Stimulated activated naive CD4-positive, alpha-beta T cell treated with Interleukin-2 at 50 U/mL for 16 hours (primary cell): ENCODE measurements at places on chromosomes 2 and 18.

- no peak for DNase-seq
Observed at GRCh38 chr18:38397094-38397493, 831.5 kb upstream of the CELF4 start.

- no peak for DNase-seq
Observed at GRCh38 chr2:69525261-69525660, 88.0 kb upstream of the NFU1 start.

- no peak for DNase-seq
Observed at GRCh38 chr2:153455403-153455802, 23.2 kb downstream of the RPRM start.

DNA sequence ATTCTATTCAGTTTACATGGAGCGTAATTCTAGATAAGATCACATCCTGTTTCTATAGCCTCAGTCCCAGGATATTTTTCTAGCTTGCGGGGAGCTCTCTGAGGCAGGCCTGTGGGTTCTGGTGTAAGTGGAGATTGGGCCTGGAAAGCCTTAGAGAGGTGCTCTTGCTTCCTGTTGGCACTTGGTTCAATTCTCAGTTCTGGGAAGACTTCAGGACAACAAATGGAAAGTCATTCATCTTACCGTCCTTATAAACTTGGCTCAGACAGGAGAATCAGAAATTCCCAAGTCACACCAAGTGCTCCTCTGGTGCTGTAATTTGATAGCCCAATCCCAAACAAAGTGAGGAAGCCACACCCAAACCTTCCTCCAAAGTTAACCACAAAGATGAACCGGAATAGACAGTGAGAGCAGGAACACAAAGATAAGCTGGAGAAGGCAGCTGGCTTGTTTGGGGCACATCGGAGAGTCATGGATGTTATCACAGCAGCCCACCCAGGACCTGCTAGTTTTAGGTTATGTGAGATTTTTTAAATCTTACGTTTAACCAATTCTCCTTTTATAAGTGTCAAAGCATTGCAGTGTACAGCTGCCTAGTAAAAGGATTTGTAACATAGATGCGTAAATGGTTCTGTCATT, 144.3 kb upstream of the MAP3K20 start:
- no peak for DNase-seq

GRCh38 chr18:31546476-31546875, 45.2 kb upstream of the TTR start:
- DNase-seq = no peak

GRCh38 chr2:33110461-33110860, 163.7 kb downstream of the LTBP1 start:
- no peak for DNase-seq

DNA sequence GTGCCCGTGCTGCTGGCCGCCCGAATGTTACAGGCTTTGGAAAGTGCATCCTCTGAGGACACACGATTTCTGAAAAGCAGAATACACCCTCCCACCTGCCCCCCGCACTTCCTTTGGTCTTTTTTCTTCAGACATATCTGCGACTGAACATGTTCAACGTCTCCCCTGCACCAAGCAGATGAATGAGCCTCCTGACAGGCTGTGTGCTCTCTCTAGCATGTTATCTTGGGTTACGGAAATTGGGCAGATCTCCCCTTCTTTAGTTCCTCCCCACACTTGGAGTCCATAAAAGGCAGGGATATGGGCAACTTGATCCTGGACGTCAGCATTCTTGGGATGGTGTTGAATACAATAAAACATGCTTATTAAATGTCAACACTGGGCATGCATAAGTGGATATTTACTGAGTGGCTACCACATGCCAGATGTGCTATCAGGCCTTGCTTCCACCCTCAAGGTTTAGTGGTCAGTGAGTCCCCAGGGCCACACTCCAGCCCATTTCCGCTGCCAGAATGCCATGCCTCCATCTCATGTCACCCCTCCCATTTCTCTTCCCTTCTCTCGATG, 130.4 kb downstream of the TRIM43 start:
- no peak for DNase-seq

DNA sequence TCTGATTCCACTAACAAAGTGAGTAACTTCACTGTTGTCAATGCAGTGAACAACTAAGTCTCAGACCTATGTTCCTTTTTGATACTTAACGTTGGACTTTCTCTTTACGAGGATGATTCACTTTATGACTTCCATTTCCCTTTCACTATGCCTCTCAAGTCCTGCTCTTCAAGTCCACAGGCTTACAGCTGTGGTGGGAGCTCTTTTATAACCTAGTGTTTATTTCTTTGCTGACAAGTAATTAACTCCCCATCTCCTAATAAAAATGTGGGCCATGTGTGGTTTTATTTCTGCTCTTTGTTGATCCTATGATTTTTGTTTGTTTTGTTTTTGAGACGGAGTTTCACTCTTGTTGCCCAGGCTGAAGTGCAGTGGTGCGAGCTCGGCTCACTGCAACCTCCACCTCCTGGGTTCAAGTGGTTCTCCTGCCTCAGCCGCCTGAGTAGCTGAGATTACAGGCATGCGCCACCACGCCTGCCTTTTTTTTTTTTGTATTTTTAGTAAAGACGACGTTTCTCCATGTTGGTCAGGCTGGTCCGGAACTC, 142.1 kb downstream of the USP34 start:
- no peak for DNase-seq

GRCh38 chr18:36963464-36963863, 134.5 kb downstream of the KIAA1328 start:
- DNase-seq = no peak

GRCh38 chr2:41966431-41966893, 81.4 kb upstream of the PKDCC start:
- DNase-seq = no peak

GRCh38 chr2:169351725-169352124, 10.6 kb downstream of the LRP2 start:
- DNase-seq = no peak

- DNase-seq = no peak
Observed at GRCh38 chr2:239261356-239261755, 139.5 kb downstream of the HDAC4 start.

DNA sequence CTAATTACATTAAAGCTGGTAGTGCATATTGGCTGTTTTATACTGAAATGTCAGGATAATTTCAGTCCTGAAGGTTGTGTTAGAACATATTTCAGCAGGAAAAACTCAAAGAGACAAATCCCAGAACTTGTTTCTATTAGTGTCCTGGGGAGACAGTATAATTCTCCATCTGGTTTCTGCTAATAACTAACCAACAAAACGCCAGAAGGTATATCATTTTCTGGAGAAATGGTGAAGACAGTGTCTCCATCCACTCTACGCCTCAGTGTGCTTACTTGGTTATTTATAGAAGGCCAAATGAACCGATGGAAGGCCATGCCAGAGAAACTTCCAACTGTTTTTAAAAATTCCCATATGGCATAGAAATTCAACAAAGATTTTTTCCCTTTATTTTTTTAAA, 41.6 kb downstream of the GCA start:
- DNase-seq = no peak

DNA sequence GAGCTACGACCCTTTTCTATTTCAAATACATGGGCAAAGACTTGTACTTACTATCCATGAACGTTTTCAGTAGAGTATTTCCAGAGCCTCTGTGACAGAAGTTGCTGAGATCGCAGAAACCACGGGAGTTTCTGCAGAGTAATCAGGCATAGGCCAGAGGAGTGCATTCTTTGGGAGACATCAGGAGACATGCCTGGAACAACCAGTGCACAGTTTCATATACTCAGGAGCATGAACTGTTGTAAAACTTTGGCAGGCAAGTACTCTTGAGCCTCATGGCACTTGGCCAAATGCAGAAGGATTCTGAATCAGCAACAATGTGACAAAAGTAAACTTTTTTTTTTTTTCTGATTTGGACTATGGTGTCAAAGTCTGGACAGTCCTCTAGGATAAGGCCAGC, 307.1 kb downstream of the GRB14 start:
- no peak for DNase-seq

- DNase-seq = no peak
Observed at GRCh38 chr2:47535996-47536395, 133.0 kb downstream of the MSH2 start.

DNA sequence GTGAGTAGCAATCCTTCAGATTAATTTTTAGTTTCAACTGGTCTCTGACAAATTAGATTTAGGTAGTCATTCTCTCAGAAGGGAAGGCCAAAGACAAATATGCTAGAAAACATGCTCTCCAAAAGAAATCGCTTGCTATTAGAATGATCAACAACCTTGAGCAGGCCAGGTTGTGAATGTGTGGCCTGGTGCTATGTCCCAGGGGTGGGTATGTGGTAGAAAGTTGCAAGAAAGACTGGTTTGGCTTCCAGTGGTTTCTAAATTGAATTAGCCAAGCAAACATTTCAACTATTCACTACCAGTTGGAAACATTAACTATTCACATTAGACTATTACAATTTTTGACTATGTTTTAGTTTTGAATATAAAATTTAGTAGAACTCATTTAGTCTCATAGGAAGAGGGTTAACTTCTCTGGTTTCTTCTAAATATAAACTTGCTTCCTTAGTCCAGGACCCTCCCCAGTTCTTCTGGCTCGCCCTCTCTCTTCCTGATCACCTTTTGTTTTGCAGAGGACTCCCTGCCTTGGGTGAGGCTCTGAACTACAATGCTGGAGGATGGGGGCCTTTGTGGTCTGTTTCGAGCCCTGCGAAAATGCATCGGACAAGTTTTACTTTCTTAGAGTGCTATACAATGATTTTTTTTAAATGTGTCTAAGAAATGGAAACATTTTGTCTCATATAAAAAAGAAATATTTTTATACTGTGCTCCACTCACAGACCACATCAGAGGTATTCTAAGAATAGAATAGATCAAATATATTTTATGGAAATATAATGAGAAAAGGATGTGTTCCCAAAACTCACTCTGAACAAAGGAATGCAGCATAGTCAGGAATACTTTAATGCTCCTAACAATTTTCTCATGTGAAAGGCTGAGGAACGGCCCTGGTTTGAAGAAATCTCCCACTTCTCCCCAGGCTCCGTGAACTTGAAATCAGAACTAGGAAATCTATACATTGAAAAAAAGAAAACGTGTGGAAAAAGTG, 375.0 kb upstream of the ZEB2 start:
- DNase-seq = no peak

GRCh38 chr2:195317550-195317949, 339.5 kb upstream of the SLC39A10 start:
- DNase-seq = no peak

GRCh38 chr2:136344339-136344738, 226.4 kb upstream of the CXCR4 start:
- DNase-seq = no peak

GRCh38 chr2:68463287-68463877, 3.7 kb downstream of the FBXO48 start:
- DNase-seq = no peak

GRCh38 chr2:155309483-155309882, 611.0 kb downstream of the KCNJ3 start:
- no peak for DNase-seq

DNA sequence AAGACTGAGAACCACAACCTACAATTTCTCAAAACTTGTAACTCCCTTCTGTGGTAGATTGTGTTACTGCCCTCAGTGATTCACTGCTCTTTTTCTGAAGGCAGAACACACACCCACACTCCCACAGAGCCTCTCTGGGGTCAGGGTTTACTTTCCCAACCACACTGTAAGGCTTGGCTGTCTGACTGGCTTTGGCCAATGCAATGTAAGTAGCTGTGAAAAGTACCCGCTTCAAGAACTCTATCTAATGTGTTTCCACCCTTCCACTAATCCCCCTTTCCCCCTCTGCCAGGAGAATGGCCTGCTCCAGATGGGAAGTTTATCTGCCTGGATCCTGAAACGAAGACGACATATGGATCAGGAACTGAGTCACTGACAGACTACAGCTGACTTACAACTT, 222.7 kb downstream of the CDH2 start:
- DNase-seq = no peak

- no peak for DNase-seq
Observed at GRCh38 chr2:179539124-179539511, 274.5 kb upstream of the SESTD1 start.
